ENCODE measurements at places on chromosomes 7 and 10. TPM values are rescaled to one million over a fixed set of nuclear protein-coding genes. Genes with fewer than 3 reads are reported as not detected.
A peak's percentile ranks its signal among the peaks of the same experiment; 100 is the strongest.

DNA sequence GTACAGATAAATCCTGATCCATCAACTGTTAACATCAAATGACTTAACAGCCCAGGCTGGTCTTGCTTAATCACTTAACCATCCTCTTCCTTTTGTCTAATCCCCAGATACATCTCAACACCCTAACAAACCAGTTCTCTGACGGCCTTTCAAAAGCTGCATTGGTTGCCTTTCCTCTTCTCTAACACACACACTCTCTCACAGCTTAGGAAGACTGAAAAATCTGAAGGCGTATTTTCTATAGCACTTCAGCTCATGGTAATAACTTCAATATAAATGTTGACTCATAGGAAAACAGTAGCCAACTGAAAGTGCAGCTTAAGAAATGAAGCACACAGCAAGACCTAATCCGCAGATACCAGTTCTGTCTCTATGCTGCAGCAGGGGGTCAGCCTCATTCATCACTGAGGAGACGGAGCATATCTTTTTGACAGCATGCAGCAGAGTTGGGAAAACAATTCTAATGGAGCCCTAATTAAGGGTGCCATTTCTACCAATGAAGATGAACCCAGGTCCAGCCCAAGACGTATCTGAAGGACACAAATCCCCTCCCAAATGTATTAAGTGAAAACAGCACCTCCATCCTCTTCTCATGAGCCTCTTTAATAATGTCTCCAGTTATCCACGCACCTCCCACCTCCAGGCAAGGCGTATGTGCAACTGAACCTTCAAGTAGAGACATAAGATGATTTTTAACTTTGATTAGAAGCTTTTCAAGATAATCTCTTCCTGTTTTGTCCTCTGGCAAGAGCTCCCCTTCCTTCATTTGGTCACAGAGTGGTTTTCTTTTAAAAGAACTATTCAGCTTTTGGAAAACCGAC, 211.7 kb upstream of the NFE2L3 start:
- no peak overlapping the region for H3K4me3 ChIP-seq
- no peak overlapping the region for H3K27ac ChIP-seq
- no peaks in the 10 kb centered on the region for H3K27me3 ChIP-seq
- no peaks in the 10 kb centered on the region for H3K4me1 ChIP-seq

DNA sequence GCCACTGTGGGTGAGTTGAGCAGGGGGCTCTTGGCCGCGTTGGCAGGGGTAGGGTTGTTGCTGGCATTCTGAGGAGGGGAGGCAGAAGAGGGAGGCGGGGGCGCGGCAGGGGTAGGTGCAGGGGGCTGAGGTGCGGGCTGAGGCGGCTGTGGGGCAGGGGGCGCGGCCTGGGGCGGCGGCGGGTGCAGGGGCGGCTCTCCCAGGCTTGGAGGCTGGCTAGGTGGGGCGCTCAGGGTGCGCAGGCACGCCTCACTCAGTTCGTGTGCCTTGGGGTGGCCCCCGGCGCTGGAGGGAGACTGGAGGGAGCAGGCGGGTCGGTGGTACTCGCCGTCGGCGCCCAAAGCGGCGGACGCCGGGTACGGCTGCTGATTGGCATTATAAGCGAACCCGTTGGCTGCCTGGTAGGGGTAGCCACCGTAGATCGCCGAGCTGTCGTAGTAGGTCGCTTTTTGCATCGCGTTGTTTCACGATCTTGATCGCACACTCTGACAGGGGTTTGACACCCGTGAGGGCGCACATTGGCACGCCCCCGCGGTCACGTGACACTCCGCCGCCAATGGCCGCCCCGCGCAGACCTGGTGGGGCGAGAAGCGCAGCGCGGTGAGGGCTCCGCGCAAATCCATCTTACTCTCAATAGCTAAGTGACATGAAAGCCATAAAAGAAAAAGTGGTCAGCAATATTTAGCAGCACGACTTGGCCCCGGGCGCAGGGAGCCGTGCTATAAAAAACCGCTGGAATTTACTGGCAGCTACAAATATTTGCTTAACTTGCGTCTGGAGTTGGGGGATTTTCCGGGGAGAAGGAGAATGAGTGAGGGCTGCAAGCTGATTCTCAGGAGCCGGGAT, 7.9 kb upstream of the HOXA2 start:
- H3K27me3 ChIP-seq, result no peaks in the 10 kb centered on the region
- no peaks in the 10 kb centered on the region for H3K4me1 ChIP-seq
- H3K36me3 ChIP-seq, result no peaks in the 10 kb centered on the region

DNA sequence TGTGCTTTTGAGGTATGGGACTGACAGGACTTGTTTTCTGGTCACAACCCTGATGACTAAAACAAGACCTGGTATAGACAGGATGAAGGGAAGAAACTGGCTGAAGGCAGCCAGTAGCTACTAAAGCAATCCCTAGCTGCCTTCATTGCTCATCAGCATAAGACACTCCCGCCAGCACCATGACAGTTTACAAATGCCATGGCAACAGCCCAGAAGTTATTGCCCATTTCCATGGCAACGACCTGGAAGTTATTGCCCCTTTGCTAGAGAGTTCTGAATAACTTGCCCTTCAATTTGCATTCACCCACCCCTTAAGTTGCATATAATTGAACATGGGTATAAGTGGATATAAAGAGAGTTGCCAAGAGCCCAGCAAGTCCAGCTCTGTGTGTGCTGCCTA, 169.6 kb upstream of the FAM171A1 start:
- H3K4me1 ChIP-seq, result no peaks in the 10 kb centered on the region
- H3K27me3 ChIP-seq, result no peaks in the 10 kb centered on the region
- no peak overlapping the region for H3K4me3 ChIP-seq
- no peak overlapping the region for H3K27ac ChIP-seq

Gene NRP1
- 0.16 TPM for total RNA-seq

GRCh38 chr7:80453699-80454340, 58.0 kb downstream of the GNAT3 start:
- no peaks in the 10 kb centered on the region for H3K36me3 ChIP-seq
- H3K4me1 ChIP-seq, result no peaks in the 10 kb centered on the region
- peak; percentile 19 for DNase-seq
- no peaks in the 10 kb centered on the region for H3K27me3 ChIP-seq
- H3K4me3 ChIP-seq, result no peak overlapping the region

Gene HTR5A
- total RNA-seq, result not detected

GRCh38 chr7:147804032-147804431, 786.5 kb upstream of the C7orf33 start:
- H3K4me3 ChIP-seq, result no peak overlapping the region
- H3K4me1 ChIP-seq, result no peaks in the 10 kb centered on the region
- no peak for DNase-seq
- H3K36me3 ChIP-seq, result no peaks in the 10 kb centered on the region

DNA sequence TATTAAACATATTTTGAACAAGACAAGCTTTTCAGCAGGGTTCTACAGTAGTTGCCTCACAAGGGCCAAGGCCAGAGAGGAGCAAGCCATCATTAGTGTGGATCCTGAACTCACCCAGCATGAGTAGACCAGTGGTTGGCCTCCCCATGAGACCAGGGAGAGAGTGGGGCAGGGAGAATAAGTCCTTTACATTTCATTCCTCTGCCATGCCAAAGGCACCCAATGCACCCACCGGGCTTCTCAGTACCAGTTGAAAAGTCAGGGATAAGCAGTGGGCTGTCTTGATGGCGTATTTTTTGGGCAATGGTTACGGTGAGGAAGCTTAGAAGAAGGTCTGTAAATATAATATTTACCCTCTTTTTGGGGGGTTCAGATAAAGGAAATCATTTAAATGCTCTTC, 16.6 kb downstream of the CRTAC1 start:
- H3K4me3 ChIP-seq, result no peak overlapping the region
- H3K4me1 ChIP-seq, result no peaks in the 10 kb centered on the region
- no peak overlapping the region for H3K27ac ChIP-seq
- H3K36me3 ChIP-seq, result no peaks in the 10 kb centered on the region
- no peak for DNase-seq

DNA sequence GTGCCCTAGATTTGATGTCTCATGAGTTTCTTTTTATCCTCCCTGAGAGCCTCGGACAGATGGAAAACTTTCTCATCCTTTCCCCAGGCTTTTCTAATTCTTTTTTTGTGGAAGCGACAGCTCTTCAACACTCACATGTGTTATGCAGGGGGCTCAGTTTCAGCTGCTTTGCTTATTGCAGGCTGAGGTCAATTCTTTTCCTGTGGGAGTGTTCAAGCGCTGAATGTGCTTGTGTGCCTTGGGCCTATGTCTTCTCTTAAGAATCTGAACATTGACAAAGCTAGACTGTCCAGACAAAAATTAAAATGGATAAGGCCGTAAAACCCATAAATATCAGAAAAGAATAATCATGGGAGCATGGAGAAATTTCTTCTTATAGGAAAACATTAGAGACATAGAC, 125.2 kb upstream of the STEAP4 start:
- H3K4me1 ChIP-seq, result no peaks in the 10 kb centered on the region
- H3K4me3 ChIP-seq, result no peak overlapping the region
- H3K27me3 ChIP-seq, result no peaks in the 10 kb centered on the region
- no peaks in the 10 kb centered on the region for H3K36me3 ChIP-seq
- H3K27ac ChIP-seq, result no peak overlapping the region

DNA sequence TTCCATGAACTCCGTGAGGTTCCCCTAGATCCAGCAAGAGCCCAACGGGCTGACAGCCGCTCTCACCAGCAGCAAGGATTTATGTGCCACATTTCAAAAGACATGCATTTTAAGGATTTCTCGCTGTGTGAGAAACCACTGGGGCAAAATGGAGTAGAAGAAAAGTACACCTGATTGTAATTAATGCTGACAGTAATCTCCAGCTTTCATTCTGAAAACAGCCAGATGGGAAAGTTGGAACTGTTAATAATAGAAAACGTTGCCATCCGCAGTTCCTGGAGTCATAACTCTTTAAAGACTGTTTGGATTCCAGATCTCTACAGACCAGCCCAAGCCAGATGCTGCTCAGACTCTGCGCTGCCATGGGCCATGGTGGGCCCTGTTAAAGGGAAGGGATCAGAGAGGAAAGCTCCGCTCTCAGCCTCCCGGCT, 216.9 kb upstream of the GLI3 start:
- DNase-seq, result no peak
- no peaks in the 10 kb centered on the region for H3K27me3 ChIP-seq
- no peak overlapping the region for H3K4me3 ChIP-seq

GRCh38 chr10:98244586-98244985, 23.4 kb downstream of the LOXL4 start:
- no peak overlapping the region for H3K27ac ChIP-seq
- peaks cover 56% of the 10 kb centered on the region for H3K36me3 ChIP-seq
- H3K27me3 ChIP-seq, result no peaks in the 10 kb centered on the region
- no peak for DNase-seq

DNA sequence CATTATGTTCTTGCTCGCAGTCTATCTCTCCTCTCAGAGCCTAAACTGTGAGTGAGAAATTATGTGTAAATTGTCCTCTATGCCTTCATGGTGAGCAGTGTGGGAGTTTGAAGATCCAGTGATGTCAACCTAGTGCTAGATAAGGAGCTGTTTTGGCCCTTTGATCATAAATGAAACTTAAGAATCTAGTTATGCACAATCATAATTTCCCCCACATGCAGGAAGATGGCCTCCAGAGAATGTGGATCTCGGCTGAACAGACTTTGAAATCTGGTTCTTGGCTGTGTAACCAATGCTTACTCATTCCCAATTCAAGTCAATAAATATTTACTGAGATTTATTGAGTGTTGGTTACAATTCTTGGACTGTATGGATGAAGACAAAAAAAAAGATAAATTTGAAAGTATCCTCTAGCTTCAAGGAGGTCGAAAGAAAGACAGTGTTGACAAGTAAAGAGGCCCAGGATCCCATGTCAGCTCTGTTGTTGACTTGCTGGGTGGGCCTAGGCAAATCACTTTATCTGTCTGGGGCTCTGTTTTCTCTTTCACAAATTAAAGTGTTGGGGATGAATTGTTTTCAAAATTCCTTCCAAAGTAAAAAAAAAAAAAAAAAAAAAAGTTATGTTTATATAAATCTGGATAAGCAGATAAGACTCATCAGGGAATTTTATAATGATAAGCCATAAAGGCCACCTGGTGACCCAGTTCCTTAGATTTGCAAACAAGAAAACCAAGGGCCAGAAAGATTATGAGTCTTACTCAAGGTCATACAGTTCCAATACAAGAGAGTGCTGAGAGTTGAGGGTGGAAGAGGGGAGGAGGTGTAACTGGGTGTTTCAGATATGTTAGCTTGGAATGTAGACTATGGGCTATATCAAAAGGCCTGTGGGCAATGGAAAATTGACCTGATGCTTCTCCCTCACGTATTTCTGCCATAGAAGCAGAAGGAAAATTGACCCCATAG, 969.9 kb downstream of the KCNMA1 start:
- H3K27me3 ChIP-seq, result no peaks in the 10 kb centered on the region
- H3K4me3 ChIP-seq, result no peak overlapping the region
- H3K36me3 ChIP-seq, result no peaks in the 10 kb centered on the region
- no peak overlapping the region for H3K27ac ChIP-seq

DNA sequence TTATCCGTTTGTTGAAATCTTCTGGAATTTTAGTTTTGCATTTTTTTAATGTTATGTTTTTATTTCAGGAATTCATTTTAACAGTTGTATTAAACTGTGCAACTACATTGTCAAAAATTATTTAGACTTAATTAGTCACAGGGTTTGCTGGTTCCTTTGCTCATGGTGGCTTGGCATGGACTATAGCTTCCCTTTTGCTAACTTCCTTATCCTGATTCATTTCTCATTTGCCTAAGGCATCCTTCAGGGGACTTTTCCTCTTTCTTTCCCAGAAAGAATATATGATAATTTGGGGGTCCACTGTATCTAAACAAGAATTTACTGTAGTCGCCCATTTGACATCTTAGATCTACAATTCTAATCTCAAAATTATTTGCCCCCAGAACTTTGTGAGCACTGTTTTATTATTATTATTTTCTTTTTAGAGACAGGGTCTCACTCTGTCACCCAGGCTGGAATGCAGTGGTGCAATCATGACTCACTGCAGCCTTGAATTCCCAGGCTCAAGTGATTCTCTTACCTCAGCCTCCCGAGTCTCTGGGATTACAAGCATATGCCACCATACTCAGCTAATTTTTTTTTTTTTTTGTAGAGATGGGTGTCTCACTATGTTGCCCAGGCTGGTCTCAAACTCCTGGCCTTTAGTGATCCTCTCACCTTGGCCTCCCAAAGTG, 13.9 kb downstream of the FIGNL1 start:
- no peaks in the 10 kb centered on the region for H3K4me1 ChIP-seq
- no peak for DNase-seq
- H3K4me3 ChIP-seq, result no peak overlapping the region
- H3K27me3 ChIP-seq, result no peaks in the 10 kb centered on the region
- H3K27ac ChIP-seq, result no peak overlapping the region
- peaks cover 7% of the 10 kb centered on the region for H3K36me3 ChIP-seq

Gene TMEM248
- total RNA-seq, result 103 TPM

GRCh38 chr10:18647945-18648344, 3.4 kb downstream of the NSUN6 start:
- H3K36me3 ChIP-seq, result peaks cover 9% of the 10 kb centered on the region
- H3K4me3 ChIP-seq, result no peak overlapping the region
- no peak overlapping the region for H3K27ac ChIP-seq
- H3K27me3 ChIP-seq, result no peaks in the 10 kb centered on the region

DNA sequence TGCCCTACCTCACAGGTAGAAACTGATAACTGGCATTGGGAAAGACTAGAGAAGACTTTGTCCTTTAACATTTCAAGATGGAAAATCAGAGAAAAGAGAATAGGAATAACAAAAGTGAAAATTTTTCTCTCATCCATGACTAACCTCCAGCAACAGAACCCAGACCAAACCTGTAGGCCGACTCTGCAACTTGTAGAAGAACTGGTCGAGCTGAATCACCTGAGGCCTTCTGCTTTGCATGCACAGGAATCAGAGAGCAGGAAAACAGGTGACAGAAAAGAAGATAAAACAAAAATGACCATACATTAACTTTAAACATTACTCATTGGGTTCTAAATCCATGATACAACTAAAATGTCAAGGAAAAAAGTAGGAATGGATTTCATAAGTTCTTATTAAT, 137.1 kb downstream of the SLC25A13 start:
- H3K4me1 ChIP-seq, result no peaks in the 10 kb centered on the region
- H3K27me3 ChIP-seq, result no peaks in the 10 kb centered on the region
- H3K4me3 ChIP-seq, result no peak overlapping the region

- H3K4me1 ChIP-seq, result no peaks in the 10 kb centered on the region
- H3K27me3 ChIP-seq, result no peaks in the 10 kb centered on the region
- DNase-seq, result no peak
Observed at GRCh38 chr10:88292185-88292514, 291.0 kb downstream of the RNLS start.

Gene SPDYE9
- total RNA-seq, result not detected

Gene HOXA4
- total RNA-seq, result 2.1 TPM

All from natural killer cell (primary cell).